Stimulated activated CD8-positive, alpha-beta memory T cell treated with anti-CD3 and anti-CD28 coated beads, Interleukin-15, amount 100 ng/mL, for 24 hours (primary cell): ENCODE measurements at places on chromosomes 2 and 18.

GRCh38 chr2:227479865-227480475 lies 8.0 kb downstream of the AGFG1 start:
- no peak for DNase-seq

GRCh38 chr2:188623995-188624643 lies 332.4 kb downstream of the GULP1 start:
- DNase-seq, result no peak

DNA sequence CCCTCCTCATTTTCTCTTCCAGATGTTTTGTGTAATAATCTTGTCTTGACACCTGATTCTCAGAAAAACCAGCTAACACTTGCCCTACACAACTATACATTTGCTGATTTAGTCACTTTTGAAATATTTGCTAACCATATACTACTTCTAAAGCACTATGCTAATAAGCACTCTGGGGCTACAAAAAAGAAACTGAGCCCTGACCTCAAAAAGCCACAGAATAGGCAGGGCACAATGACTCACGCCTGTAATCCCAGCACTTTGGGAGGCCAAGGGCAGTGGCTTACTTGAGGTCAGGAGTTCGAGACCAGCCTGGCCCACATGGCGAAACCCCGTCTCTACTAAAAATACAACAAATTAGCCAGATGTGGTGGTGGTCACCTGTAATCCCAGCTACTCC lies 266.0 kb downstream of the RAD51AP2 start:
- DNase-seq, result no peak

- no peak for DNase-seq
These were observed 48.9 kb downstream of the TSN start for GRCh38 chr2:121804340-121804739.

DNA sequence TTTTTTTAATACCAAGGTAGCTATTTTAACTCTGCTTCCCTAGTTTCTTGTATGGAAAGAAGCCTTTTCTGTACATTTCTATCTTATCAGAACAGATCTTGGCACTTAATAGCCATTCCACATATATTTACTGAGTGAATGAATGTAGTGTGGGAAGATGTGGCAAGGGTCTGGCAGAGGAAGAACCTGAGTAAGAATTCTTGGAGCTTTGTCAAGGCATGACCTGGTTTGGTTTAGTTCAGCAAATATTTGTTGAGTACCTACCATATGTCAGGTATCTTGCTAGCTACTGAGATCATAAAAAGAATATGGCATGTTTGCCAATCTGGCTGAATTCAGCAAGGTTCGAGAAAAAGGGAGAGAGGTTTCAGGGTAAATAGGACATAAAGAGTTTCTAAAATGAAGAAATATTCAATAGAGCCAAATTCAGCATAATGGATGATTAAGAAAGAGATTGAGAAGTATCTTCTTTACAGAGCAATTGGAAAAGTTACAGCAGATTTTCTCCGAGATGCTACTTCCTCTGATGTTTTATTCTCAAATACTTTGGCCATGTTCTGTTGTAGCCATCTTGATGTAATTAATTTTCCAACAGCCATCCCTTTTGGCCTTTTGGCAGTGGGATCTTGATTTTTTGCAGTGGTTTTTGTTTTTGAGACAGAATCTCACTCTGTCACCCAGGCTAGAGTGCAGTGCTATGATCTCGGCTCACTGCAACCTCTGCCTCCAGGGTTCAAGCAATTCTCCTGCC lies 21.7 kb upstream of the MEP1B start:
- DNase-seq, result no peak

GRCh38 chr2:56077359-56077915 lies 106.4 kb upstream of the CCDC85A start:
- no peak for DNase-seq

DNA sequence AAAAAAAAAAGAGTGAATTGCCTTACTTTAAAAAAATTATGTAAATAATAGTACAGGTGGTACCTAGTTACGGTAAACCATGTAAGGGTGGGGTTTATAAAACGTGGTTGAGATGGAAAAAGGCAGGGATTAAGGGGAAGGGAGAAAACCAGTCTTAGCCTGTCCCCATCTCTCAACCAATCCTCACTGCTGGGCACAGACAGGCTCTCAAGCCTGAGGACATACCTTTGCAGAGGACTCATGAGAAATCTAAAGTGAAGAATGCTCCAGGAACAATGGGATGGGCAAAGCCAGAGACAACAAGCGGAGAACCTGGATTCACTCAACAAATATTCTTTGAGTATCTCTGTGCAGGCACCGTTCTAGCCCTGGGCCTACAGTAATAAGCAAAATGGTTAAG lies 3.4 kb upstream of the IGFBP2 start:
- DNase-seq, result no peak

GRCh38 chr18:45749918-45750689 lies 26.1 kb downstream of the SLC14A1 start:
- DNase-seq, result no peak

- DNase-seq, result no peak
These were observed 112.1 kb upstream of the SERPINE2 start for GRCh38 chr2:224151161-224151560.

DNA sequence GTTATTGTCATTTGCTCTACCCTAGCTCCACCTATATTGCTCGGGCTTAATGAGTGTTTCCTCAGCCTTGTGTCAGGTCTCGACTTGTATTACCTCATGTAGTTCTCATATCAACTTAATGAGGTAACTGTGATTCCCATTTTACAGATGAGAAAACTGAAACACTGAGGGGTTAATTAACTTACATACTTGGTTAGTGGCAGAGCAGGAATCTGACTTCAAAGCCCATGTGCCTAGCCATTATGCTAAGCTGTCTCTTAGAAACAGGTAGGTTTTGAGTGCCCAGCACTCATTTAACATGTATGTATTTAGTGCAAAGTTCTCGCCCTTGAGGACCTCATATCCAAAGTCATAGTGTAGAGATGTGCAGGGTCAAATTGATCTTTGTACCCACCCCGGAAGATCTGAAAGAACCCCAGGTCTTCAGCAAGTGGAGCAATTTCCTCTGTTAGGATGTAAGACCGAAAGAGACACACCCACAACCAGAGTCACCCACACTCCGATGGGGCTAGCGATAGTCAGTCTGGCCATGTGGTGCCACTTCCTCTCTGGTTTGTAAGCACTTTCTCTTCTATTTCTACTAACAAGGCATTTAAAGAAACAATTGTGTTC lies 121.0 kb upstream of the SLC39A10 start:
- no peak for DNase-seq

- DNase-seq, result no peak
These were observed 35.8 kb downstream of the SKOR2 start for GRCh38 chr18:47215554-47216138.

GRCh38 chr18:23003289-23003688 lies 70.2 kb downstream of the RBBP8 start:
- DNase-seq, result no peak

GRCh38 chr2:201470821-201471731 lies 19.5 kb downstream of the STRADB start:
- no peak for DNase-seq

DNA sequence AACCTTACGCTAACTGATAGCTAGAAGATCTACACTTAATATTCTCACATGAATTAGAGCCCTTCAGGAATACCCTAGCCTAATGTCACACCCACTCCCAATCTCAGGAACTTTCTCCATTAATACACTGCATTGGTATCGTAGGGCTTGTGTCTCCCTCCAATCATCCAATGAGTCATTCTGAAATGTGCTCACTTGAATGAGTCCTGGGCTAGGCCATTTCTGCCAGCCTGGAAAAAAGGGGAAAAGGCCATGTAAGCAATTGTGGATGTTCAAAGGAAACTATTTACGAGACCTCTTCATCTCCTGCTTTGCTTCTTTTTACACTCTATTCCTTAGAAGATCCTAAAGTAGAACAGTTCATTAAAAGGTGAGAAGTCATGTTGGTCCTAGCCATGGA lies 18.8 kb downstream of the ZEB2 start:
- no peak for DNase-seq

- DNase-seq, result no peak
These were observed 94.9 kb downstream of the RND3 start for GRCh38 chr2:150392614-150393013.

DNA sequence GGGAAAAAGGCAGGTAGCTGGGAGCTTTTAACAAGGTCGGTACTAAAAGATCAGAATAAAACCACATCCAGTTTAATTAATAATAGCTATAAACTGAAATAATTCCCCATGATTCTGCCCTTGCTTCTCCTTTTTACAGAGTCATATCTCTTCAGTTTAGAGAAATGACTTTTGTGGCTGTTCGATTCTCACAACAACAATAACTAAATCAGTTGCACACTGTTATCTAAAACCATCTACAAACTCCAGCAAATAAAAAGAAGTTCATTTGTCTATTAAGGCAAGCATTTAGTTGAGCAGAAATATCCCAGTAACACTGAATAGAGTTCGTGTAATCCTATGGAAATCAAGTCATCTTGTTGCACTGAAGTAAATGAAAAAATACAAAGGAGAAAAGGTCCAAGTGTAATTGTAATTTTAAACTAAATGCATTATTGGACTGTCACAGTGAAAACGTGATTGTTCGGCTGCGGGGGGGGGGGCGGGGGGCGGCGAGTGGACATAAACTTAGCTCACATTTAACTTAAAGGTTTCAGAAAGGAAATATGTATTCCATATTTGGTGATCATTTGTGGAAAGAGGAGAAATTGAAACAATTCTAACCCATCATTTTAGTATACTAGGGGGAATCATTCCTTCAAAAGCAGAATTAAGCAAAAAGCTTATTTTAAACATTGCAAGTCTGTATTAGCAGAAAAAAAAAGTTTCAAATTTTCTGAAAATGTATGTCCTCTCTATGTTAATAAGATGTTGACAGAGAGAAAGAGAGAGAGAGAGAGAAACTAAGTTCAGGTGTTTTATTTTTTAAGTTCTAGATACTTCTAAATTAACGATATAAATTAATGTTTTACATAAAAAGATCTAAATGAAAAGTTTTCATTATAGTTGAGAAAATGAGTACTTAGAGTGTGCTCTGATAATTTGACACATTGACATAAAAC lies 144.5 kb downstream of the MEIS1 start:
- no peak for DNase-seq
